Cortex of kidney (tissue), 1 donor: ENCODE measurements at places on chromosomes 5 and 9.

DNA sequence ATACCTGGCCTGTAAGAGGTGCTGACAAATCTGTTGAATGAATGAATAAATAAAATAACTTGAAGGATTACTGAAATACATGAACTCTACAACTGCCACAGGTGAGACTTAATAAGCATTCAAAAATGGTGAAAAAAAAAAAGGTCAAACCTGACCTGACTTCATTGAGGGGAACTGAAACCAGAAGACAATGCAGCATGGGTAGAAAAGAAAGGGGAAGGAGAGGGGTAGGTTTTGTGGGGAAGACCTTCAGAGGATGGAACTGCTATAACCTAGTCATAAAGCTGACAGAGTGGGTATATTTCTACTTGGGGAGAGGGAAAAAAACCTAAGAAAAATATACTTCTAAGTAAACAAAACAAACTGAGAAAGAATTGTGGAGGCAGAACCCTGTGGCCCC, 56.6 kb downstream of the RASEF start:
- no peak for DNase-seq

DNA sequence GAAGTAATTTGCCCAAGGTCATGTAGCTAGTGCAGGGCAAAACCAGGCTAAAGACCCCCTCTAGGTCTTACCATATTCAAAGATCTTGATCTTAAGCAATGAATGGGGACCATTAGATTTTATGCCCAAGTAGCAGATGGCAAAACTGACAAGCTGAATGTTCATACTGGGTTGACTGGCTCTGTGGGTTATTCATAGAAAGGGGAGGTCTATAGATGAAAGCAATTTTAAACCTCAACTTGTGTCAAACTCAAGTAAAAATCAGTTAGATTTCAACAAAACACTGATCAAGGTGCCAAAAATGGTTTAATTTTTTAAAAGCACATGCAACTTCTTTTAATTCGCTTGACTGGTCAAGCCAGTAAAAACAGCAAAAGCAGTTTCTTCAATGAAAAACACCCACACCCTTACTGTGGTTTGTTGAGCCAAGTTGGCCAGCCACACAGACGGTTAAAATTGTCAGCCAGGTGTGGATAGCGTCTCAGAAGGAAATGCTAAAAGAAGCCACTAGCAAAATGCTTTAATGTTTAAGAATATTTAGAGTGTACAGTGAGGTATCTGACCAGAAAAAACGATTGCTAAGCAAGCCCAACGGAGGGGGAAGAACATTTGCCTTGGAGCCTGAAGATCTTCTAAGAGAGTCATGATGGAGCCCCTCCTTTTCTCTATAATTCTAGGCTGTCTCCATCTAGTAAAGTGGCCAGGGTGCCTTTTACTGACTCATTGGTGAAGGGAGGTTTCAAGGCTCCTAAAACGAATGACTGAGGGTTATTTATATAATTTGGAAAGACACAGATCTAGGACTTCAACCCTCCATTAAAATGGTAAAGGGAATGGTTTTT, 539.6 kb upstream of the CLINT1 start:
- DNase-seq = no peak

- DNase-seq = no peak
Observed at GRCh38 chr9:21465859-21466518, 16.1 kb downstream of the IFNE start.

- no peak for DNase-seq
Observed at GRCh38 chr9:120393386-120394057, 186.4 kb downstream of the CDK5RAP2 start.

- no peak for DNase-seq
Observed at GRCh38 chr9:127503379-127503921, 52.1 kb downstream of the LRSAM1 start.

DNA sequence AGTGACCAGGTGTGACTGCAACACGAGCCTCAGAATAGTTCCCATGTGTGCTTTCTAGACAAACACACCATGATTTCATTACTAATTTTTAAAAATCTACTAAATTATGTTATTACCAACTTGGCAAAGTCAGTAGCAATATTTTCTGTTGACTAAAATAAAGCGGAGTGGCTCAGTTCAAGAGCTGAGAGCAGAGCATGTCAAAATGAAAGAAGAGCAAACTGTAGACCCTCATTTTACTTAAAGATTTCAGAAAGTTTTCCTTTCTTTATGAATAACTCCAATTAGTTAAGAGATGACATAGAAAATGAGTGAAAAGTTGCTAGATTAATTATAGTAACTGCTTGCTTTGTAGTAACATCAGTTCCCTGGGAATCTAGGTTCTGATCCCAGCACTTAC, 17.9 kb downstream of the OXCT1 start:
- DNase-seq = no peak

GRCh38 chr5:472076-472655, 29.2 kb downstream of the EXOC3 start:
- no peak for DNase-seq

DNA sequence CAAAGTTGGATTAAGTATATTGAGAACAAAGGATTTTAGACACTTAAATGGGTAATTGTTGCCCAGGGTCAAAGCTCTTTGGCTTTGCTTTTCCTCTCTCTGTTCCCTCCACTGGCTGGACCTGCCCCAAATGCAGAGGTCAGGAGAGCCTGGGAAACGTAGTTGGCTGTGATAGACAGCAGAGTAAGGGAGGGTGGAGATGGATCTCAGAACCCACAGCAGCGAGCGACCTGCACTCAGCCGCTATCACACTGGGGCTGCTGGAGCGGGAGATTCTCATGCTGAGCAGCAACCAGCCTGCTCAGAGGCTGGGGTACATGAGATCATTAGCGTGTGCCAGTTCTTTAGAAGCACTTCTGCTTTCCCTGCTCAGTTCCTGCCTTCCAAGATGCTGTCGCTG, 71.8 kb upstream of the TTC23L start:
- DNase-seq = no peak

GRCh38 chr9:84111726-84112125, 131.1 kb downstream of the RMI1 start:
- DNase-seq = no peak

DNA sequence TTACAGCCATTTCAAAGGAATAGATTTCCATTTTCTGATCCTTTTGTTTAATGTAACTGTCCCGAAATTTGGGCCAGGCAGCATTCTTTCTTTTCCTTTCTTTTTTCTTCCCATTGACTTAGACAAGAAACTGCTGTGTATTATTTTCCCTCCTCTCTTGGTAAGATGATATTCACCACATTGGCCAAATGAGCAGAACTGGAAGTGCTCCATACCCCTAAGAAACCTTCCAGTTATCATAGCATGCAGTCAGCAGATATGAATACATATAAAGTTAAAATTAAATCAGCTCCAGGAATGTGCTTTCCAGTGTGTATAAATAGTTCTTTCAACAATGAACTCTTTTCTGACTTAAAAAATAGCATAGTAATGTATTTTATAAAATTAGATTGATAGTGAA, 168.5 kb upstream of the GAS1 start:
- no peak for DNase-seq

GRCh38 chr5:156402387-156402921, 75.5 kb downstream of the SGCD start:
- DNase-seq = no peak

- DNase-seq = no peak
Observed at GRCh38 chr5:71533615-71534014, 53.5 kb upstream of the MCCC2 start.

DNA sequence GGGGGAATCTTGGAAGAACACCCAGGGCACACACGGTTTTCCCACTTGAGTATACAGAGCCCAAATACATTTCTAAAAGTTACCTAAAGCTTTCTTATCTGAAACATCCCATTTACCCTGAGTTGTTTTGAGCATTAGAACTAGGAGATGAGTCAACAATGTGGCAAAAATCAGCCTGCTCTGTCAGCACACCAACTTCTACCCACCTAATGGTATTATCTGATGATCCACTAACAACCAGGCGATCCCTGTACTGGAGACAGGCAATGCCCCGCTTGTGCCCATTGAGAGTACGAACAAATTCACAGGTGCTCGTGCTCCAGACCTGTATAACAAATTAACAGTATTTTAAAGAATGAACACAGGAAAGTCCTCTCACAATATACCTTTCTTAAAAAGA, 87.0 kb downstream of the SMIM23 start:
- no peak for DNase-seq

DNA sequence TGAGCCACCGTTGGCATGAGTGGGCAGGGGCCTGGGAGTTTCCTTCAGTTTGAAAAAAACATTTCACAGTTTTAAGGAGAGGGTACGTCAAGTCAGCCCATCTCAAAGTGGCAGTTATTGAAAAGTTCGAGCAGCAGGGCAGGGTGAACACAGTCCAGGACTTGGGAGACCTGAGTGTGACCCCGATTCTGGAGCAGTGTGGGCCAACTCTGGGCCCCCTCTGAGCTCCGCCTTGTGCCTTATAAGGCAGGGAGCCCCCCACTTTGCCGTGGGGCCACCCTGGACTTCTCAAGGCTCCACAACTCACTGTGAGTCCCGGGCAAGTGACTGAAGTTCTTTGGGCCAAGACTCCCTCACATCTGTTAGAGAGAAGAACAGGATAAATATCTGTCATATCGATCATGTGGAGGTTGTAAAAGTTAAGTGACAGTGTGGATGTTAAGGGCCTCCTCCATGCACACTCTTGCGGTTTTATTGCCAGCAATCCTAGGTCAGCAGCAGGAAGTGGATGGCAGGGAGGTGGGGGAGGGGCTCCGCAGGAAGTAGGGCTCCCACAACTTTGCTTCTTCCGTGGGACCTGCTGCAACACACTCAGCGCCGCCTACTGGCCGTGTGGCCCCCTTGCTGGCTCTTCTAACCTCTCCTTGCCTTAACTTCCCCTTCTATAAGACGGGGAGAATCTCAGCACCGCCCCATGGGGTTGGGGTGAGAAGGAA, 38.4 kb downstream of the HRH2 start:
- DNase-seq = no peak

DNA sequence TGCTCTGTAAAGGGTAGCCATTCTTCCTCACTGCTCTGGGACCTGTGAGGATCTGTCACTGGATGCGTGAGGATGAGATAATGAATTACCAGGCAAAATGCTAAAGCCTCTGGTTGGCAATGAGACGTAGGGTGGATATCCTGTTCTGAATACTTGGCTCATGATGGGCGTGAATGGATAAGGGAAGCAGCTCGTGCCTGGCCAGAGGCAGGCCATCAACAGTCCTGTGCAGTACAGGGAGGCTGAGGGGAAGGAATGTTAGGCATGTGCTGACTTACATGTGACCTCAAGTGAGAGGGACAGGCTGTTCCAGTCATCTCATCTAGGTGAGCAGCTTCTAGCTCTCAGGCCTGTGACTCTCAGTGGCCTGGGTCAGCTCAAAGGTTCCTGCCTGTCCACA, 172.8 kb downstream of the CARTPT start:
- no peak for DNase-seq

GRCh38 chr9:112780450-112781036, 30.0 kb downstream of the SNX30 start:
- no peak for DNase-seq

DNA sequence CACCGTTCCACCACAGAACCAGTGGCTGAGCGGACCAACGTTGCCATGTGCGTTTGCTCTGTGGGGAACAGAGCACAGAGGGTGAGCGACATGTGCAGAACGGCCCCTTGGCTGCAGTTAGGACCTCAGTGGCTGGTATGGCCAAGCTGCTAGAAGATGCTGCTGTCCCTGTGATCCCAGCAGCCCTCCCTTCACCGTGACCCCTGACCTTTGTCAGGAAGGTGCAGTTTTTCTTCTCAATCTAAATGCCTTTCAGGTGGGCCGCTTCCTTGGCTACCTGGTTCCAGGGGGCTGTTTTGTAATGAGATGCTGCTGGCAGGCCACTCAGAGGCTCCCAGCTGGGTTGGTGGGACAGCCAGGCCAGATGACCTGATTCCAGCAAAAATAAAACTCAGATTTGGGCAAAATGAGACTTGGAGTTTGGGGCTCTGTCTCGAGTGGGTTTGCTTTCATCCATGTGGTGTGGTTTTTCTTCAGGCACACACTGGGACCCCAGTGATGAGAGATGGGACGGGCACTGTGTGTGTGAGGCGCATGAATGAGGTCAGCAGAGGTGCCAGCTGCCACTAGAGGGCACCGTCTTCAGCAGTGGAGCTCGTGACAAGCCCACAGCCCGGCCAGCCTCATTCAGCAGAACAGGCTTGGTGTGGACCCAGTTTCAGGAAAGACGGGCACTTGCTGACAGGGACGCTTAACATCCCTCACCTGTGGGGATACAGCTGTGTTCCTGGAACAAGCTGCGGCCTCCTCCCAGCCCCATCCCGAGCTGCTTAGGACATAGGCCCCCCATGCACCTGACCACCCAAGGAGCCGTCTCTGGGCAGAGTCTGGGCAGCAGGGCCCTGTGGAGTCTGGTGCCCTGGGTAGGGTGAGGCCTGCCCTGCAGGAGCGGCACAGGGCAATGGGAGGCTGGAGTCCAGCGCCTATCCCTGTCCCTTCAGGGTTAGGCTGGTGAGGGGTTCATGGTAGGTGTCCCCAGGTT, 4.1 kb downstream of the MRPS2 start:
- DNase-seq = no peak

DNA sequence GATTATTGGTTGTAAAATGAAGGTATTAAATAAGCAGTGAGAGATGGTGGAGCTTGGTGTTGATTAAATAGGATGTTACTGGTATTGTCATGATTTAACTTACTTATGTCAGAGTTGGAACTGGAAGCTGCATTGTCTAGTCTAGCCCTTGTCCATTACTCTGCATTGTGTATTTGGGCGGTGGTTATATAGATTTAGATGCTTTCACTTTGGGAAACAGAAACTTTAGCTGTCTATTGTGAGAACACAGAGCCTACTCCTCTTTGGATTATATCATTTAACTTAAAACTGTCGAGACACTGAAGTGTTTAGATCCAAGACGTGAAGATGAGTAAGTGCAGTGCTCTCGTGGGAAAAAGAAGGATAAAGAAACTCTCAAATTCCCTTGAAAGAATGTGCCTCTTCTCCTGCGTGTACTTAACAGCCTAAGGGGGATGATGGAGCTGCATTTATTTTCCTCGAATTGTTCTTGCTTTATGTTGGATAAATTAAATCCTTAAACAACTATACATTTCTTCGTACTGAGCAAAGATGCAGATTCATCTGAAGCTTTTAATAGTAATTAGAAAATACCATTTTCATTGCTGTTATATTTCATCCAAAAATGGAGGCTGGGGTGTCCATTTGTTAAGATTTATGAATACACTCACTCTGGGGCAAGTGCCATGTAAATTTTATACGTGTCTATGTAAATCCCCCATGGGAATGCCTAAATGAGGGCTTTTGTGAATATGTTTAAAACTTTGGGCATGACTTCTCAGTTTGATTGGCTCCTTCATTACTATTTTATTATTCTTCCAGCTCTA, 21.6 kb downstream of the FBXL7 start:
- DNase-seq = no peak

- no peak for DNase-seq
Observed at GRCh38 chr9:33167972-33168461, 881 bp upstream of the B4GALT1 start.

- DNase-seq = no peak
Observed at GRCh38 chr9:72636621-72637020, 115.2 kb downstream of the TMC1 start.

GRCh38 chr5:175753536-175754402, 95.9 kb downstream of the HRH2 start:
- no peak for DNase-seq
